A549 treated with Hydrocortisone at 1 μM for 4 hours (cell line): ENCODE measurements at places on chromosomes 7 and 10. TPM values are rescaled to one million over a fixed set of nuclear protein-coding genes. Genes with fewer than 3 reads are reported as not detected.

GIMAP6 gene
- not detected in 5 replicates for total RNA-seq

CFAP69 gene
- 1.4 to 2.0 TPM (median 1.7 TPM) in 5 replicates for total RNA-seq

EPHB4 gene
- total RNA-seq, result 38.1 to 45.9 TPM (median 42.2 TPM) in 5 replicates

MALRD1 gene
- not detected in 5 replicates for total RNA-seq

AKR1D1 gene
- total RNA-seq, result not detected in 5 replicates

PDZD7 gene
- 0.67 to 1.1 TPM (median 0.77 TPM) in 5 replicates for total RNA-seq

EBF3 gene
- 0.10 to 0.17 TPM (median 0.13 TPM) in 5 replicates for total RNA-seq

FXYD4 gene
- not detected in 5 replicates for total RNA-seq

OR2A1 gene
- total RNA-seq, result not detected in 5 replicates

ARF5 gene
- 149 to 181 TPM (median 164 TPM) in 5 replicates for total RNA-seq

DPYSL4 gene
- total RNA-seq, result 16.8 to 20.1 TPM (median 19.7 TPM) in 5 replicates

PLXNA4 gene
- 0.41 to 1.3 TPM (median 0.77 TPM) in 5 replicates for total RNA-seq

C7orf57 gene
- total RNA-seq, result 0.12 to 0.31 TPM (median 0.26 TPM) in 5 replicates

ETV1 gene
- total RNA-seq, result 1.6 to 2.5 TPM (median 2.1 TPM) in 5 replicates

WIPF3 gene
- 0.43 to 0.59 TPM (median 0.51 TPM) in 5 replicates for total RNA-seq

LOXL4 gene
- 1.1 to 1.5 TPM (median 1.5 TPM) in 5 replicates for total RNA-seq

PPP1R17 gene
- total RNA-seq, result not detected in 5 replicates

CTAGE4 gene
- total RNA-seq, result 0.03 TPM in 1 of 5 replicates, not detected in the others

CALML3 gene
- total RNA-seq, result not detected in 5 replicates

OR6V1 gene
- total RNA-seq, result not detected in 5 replicates

CHN2 gene
- total RNA-seq, result 0.07 to 0.56 TPM (median 0.14 TPM) in 5 replicates

FEZF1 gene
- total RNA-seq, result not detected in 5 replicates

PNLIPRP2 gene
- total RNA-seq, result 0.07 to 0.30 TPM (median 0.09 TPM) in 4 of 5 replicates, not detected in the other

FAM241B gene
- 15.6 to 19.4 TPM (median 16.9 TPM) in 5 replicates for total RNA-seq

SFTPA1 gene
- not detected in 5 replicates for total RNA-seq

GIMAP1 gene
- total RNA-seq, result not detected in 5 replicates

GNG11 gene
- 32.1 to 38.7 TPM (median 35.4 TPM) in 5 replicates for total RNA-seq

CYP51A1 gene
- 40.1 to 58.4 TPM (median 42.9 TPM) in 5 replicates for total RNA-seq

CPA2 gene
- 0.08 to 0.30 TPM (median 0.16 TPM) in 3 of 5 replicates, not detected in the others for total RNA-seq

MINPP1 gene
- total RNA-seq, result 21.4 to 27.9 TPM (median 25.2 TPM) in 5 replicates
